Left renal cortex interstitium (tissue), 4 donors: ENCODE measurements at places on chromosomes 4 and X. TPM values are rescaled to one million over a fixed set of nuclear protein-coding genes. Genes with fewer than 3 reads are reported as not detected.

DNA sequence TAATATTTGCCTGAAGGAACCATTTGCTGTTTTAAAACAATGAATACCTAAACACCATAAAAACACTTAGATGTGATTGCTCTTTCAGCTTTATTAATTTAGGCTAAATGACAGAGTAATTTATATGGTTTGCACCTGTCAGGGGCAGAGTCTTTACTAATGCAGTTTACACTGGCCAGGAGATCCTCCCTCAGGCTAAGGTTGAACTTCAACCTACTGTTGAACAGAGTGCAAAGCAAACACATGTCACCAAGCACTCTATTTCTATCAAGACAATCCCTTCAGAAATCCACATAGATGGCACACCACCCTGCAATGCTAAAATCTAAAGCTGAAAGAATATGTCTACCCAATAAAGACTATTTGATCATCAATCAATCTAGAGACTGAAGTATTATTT lies 147.3 kb downstream of the KLHL13 start:
- DNase-seq: no peak

DNA sequence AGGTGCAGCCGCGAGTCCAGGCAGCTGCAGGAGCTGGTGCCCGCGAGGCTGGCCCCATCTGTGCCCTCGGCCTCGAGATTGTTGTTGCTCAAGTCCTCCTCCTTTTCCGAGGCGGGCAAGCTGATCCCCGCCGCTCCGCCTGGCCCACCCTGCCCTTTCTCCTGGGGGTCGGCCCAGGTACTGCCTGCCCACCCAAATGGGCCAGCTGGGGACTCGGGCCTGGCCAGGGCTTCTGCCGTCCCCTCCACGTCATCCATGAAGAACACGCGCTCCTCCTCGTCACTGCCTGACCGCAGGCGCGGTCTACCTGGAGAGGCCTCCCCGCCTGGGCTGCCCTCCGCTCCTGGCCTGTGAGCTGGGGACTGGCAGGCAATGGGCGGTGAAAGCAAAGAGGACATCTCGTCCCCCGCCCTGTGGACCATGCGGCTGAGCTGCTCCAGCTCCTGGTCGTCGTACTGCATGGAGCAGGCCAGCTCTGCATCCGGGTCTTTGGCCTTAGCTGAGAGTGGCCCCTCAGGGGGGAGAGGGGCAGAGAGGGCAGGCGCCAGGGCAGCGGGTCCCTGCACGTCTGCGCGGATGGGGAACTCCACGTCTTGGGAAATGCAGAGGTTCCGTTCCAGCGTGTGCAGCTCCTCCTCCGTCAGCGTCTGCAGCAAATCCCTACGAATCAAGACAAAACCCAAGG lies 43.1 kb upstream of the MXD4 start:
- no peak for DNase-seq

RHOXF2B gene
- polyA plus RNA-seq: not detected

- no peak for DNase-seq
Observed at GRCh38 chr4:152943672-152944071, 7.5 kb downstream of the FHDC1 start.

- DNase-seq: no peak
Observed at GRCh38 chr4:25551605-25552004, 104.0 kb upstream of the SLC34A2 start.
